ENCODE measurements at places on chromosomes 1 and 21. TPM values are rescaled to one million over a fixed set of nuclear protein-coding genes. Genes with fewer than 3 reads are reported as not detected.

Gene HORMAD1
- polyA plus RNA-seq, result 0.34 TPM

Gene AKNAD1
- polyA plus RNA-seq, result not detected

Gene PRMT2
- 343 TPM for polyA plus RNA-seq

Gene CHRM3
- 0.16 TPM for polyA plus RNA-seq

Gene TRIM67
- polyA plus RNA-seq, result 8.0 TPM

Gene BARHL2
- polyA plus RNA-seq, result not detected

Gene AHCTF1
- polyA plus RNA-seq, result 28.5 TPM

Gene TEX38
- not detected for polyA plus RNA-seq

Gene CRTC2
- 12.1 TPM for polyA plus RNA-seq

Gene PTPN7
- polyA plus RNA-seq, result not detected

Gene ANKRD45
- polyA plus RNA-seq, result 9.9 TPM

Gene ELF3
- 0.22 TPM for polyA plus RNA-seq

Gene SYCP1
- polyA plus RNA-seq, result not detected
